ENCODE measurements at places on chromosomes 5 and 9.

DNA sequence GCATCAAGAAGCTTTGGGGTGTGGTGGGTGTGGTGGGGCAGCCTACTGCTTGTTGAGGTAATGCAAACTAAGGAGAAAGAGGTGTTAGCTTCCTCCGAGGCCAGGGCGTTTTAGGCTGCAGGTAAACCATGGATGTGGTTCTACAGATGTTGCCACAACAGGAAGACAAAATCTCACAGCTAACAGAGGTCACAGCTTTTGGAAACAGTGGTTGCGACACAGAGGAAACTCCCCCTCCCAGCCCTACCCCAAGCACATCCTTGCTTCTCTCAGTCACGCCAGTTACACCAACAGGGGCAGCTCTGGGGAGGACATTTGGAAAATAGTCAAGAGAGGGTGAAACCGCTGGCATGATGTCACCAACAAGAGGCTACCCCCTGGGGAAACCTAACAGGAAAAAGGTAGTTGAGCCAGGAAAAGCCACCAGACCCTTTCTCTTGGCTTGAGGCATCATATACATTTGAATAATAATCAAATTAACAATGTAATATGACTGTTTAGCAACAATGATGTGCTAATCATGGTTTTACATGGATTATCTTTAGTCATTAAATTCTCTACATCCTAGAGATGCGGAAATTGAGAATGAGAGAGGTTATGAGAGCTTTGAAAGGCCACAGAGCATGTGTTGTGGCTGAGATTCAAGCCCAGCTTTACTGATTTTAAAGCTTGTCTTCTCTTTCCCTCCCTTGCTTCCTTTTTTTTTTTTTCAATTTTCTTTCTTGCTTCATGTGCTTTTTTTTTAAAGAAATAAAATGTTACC is 82.2 kb upstream of the IL12B start:
- no peak for DNase-seq

DNA sequence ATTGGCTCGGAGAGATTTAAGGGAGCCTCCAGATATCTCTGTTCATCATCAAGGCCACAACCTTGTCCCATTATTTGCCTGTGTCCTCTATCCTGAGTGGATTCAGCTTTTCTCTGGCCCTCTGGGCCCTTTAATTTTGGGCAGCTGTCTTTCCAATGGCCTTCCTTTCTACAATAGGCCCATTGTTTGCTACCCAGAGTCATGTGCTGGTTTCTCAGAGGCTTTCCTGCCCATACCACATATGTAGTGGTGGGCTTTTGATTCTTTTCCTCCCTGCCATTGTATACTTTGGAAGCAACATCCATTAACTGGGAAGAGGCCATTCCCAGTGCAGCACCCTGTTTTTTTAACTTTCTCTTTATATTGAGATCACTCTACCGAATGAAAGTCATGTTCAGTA is 233.9 kb upstream of the SGCD start:
- DNase-seq, result no peak

GRCh38 chr9:125387861-125388524 is 126.4 kb downstream of the GAPVD1 start:
- DNase-seq, result no peak

GRCh38 chr9:33294670-33295432 is 4.5 kb downstream of the NFX1 start:
- no peak for DNase-seq

GRCh38 chr5:1231354-1231905 is 6.2 kb downstream of the SLC6A18 start:
- DNase-seq, result no peak

DNA sequence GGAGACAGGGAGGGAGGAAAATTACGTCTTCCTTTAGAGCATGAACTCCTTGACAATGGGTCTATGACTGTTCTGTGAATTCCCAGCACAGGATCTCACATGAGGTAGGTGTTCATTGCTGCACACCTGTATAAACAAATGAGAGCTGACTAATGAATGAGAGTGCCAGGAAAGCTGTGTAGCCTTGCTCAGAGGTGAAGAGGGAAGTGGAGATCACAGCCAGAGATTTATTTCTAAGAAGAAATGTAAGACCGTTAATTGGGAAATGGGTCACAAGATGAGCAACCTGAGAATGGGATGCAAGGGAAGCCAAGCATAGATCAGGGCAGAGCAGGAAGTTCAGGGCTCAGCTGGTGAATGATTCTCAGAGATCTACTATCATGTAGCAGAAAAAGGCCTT is 295.1 kb downstream of the CDK5RAP2 start:
- no peak for DNase-seq

All from erythroblast (primary cell).